Bone marrow (tissue), 2 donors: ENCODE measurements at places on chromosomes 7 and 10.

- no peak for DNase-seq
Measured at GRCh38 chr10:23613900-23614299, 175.0 kb downstream of the OTUD1 start.

DNA sequence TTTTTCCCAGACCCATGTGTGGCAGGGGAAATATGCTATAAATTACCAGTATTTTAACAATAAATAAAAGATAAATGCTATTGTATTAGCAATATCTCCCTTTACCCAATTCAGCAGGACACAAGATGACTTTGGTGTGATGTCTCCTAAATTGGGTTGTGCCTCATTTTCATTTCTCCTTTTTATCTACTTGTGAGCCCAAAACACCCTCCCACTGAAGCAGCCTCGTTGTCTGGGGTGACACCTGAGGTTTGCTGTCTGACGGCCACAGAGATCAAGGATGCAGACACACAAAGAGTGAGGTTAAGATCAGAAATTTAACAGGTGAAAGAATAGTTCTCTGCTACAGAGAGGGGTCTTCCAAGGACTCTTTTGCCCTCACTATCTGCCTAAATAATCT, 27.1 kb upstream of the CC2D2B start:
- DNase-seq: no peak

DNA sequence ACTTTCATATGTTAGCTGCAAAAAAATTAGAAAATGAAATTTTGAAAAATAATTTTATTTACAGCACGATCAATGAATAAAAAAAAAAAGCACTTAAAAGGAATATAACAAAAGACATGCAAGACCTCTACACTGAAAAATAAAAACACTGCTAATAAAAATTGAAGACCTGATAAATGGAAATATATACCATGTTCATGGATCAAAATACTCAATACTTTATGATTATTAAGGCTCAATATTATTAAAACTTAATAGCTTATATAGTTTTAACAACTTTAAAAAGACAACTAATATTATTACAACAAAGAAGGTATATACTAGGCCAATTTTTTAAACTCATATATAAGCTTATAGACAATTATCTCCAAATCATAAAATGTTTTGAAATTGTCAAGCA, 143.0 kb downstream of the GFRA1 start:
- DNase-seq: no peak

DNA sequence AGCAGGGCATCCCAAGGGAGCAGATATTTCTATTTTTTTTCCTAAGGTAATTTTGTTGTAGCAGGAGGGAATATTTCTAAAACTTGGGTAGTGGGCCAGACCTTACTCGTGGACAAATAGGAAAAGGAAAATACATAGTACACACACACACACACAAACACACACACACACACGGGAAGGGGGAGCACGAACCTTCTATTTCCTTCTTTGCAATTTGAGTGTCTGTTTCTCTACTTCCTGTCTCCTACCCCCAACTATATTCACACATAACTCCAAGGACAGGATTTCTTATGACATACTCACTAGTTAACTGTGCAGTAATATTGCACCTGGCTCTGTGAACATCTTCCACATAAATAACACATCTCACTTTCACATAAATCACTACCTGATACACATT, 4.4 kb downstream of the LDB1 start:
- DNase-seq: no peak

- no peak for DNase-seq
Measured at GRCh38 chr7:119256446-119257131, 1016.4 kb upstream of the KCND2 start.

- no peak for DNase-seq
Measured at GRCh38 chr10:73486601-73487000, 9.2 kb downstream of the PPP3CB start.

- DNase-seq: no peak
Measured at GRCh38 chr7:127872122-127872521, 159.1 kb downstream of the LRRC4 start.

DNA sequence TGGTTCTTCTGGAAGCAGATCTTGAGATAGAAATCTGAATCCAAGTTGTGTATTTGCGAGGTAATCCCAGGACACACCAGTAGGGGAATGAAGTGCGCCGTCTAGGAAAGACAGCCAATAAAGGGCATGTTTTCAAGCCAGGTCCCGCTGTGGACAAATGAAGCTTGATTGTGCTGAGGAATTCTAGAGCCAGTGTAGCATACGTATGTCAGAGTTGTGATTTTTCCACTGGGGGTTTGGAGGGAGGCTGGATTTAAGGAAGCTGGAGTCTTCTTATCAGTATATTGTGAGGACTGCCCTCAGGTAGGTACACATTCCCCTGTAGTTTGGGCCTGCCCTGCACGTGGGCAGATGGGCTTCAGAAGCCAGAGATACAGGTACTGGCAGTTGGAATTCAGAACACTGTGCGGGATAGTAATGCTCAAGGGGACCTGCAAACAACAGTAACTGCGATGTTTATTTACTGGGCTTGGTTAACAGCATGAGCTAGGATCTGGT, 50.9 kb downstream of the GALNT11 start:
- no peak for DNase-seq

- DNase-seq: no peak
Measured at GRCh38 chr10:104520653-104521052, 120.4 kb upstream of the SORCS3 start.

- no peak for DNase-seq
Measured at GRCh38 chr7:64849924-64850499, 53.1 kb upstream of the ZNF273 start.

DNA sequence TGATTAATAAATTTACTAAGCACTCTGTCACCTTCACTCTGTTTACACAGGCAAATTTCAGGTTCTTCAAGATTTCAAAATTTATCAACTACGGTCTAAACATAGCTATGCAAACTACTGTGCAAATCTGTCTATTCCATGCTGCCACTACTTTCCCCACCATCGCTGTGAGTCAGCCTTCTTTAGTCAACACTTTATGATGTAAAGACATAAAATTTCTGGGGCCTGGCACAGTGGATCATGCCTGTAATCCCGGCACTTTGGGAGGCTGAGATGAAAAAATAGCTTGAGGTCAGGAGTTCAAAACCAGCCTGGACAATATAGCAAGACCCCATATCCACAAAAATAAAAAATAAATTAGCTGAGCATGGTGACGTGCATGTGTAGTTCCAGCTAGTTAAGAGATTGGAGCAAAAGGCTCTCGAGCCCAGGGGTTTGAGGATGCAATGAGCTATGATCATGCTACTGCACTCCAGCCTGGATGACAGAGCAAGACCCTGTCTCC, 42.6 kb downstream of the CNOT4 start:
- no peak for DNase-seq

- DNase-seq: no peak
Measured at GRCh38 chr7:96143495-96144259, 178.2 kb downstream of the SLC25A13 start.

GRCh38 chr7:105718511-105718925, 137.2 kb upstream of the EFCAB10 start:
- no peak for DNase-seq

GRCh38 chr10:101144053-101144452, 13.0 kb downstream of the TLX1 start:
- no peak for DNase-seq

DNA sequence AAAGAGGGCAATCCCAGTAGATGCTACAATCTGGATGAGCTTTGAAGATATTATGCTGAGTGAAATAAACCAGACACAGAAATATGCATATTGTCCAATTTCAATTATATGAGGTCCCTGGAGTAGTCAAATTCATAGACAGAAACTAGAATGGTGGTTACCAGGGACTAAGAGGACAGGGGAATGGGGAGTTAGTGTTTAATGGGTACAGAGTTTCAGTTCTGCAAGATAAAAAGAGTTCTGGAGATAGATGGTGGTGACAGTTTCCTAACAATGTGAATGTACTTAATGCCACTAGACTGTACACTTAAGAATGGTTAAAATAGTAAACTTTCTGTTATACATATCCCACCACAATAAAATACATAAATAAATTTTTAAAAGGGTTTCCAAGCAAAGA, 236.6 kb downstream of the ELMO1 start:
- DNase-seq: no peak

GRCh38 chr7:8255680-8256655, 6.0 kb downstream of the ICA1 start:
- no peak for DNase-seq

GRCh38 chr10:49579621-49580020, 30.5 kb upstream of the SLC18A3 start:
- no peak for DNase-seq

DNA sequence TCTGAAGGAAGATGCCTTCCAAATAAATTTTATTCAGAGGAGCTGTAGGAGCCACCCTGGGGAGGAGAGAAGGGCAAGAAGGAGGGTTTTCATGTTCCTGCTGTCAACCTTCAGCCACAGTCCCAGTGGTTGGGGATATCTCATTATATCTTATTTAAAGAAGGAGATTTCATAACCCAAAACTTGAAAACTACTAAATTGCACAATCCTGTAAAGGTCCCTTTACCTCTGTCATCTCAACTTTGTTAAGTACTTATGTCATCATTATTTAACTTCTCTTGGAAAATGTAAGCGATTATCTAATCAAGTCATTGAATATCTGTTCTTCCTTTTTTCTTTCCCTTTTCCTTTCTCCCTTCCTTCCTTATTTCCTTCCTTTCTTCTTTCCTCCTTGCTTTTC, 794.5 kb upstream of the IGFBP3 start:
- DNase-seq: no peak

GRCh38 chr7:22093001-22093400, 147.3 kb upstream of the CDCA7L start:
- no peak for DNase-seq

DNA sequence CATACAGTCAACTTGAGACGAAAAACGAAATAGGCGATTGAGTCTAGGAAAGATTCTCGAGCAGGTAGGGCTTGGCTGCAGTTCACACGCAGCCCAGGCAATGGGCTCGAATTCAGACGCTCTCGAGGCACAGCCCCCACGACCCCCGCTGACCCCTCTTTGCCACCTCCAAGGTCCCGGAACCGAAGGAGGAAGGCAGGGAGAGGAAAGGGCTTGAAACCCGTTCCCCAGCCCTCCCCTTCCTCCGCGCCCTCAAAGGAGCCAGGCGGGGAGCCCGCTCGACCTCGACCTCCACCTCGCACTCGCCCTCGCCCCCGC, 441 bp downstream of the CCDC186 start:
- no peak for DNase-seq

- DNase-seq: no peak
Measured at GRCh38 chr7:150959081-150959480, 19.0 kb downstream of the KCNH2 start.

DNA sequence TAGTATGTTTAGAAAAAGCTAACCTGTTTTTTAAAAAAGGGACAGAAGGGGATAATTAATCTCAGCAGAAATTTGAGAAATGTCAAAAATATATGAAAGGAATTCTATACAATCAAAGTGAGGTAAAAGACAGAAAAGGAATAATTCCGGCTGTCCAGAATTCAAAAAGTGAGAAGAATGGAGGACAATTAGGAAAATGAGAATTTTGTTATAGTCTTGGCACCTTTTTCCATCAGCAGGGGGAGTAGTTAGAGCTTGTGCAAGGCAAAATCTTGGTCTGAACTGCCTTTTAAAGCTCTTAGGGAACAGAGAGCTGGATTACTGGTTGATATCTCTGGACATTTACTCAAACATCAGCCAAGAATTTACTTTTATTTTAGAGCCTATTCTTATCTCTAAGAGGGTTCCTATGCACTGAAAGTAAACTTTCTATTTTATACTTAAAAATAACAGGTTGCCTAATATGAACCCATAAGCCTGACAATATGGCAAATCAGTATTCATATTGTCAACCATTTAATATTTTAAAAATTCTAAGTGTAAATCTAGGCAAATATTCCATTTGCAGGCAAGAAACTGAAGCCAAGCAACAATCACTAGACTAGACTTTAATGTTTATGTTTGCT, 185.6 kb downstream of the ANK3 start:
- peak; percentile 22 for DNase-seq

DNA sequence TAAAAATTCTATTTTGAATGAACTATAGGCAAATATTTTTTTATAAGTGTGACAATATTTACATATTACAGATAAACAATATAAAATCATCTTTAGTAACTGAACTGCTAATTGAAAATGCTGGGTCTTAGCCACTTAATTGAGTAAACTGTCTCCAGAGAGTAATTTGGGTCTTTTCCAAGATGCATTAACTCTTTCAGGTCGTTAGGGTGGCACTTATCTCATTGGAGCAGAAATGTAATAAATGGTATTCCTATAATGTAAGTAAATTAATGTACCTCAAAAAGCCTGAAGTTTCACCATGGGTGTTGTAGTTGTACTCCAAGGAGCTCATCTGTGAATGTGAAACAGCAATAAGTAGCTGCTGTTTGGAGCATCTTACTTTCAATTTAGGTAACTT, 208.5 kb downstream of the EXOC4 start:
- no peak for DNase-seq

DNA sequence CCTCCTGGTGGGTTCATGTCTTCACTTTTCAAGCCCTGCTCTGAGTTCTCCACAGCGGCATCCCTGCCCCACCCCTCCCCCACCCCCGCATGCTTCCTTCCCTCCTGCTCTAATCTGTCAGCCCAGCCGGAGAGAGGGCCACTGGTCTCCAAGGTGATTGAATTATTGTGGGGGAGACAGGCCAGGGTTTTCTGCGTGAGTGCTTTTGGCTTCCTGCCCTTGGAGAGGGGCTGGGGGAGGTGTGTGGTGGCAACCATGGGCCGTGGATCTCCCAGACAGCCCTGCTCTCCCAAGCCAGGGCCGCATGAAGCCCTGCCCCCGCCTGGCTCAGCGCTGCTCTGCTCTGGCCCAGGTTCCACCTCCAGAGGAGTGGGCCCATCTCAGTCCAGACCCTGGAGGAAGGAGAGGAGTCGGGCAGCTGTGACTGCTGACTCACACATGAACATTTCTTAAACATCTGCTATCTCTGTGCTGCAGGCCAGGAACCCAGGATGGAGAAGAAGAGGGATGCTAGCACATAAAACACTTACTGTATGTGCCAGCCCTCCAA, 109.9 kb downstream of the ZMIZ1 start:
- DNase-seq: no peak

GRCh38 chr10:78925800-78926319, 142.9 kb upstream of the ZMIZ1 start:
- no peak for DNase-seq

- no peak for DNase-seq
Measured at GRCh38 chr10:132571650-132572544, 34.3 kb downstream of the INPP5A start.

DNA sequence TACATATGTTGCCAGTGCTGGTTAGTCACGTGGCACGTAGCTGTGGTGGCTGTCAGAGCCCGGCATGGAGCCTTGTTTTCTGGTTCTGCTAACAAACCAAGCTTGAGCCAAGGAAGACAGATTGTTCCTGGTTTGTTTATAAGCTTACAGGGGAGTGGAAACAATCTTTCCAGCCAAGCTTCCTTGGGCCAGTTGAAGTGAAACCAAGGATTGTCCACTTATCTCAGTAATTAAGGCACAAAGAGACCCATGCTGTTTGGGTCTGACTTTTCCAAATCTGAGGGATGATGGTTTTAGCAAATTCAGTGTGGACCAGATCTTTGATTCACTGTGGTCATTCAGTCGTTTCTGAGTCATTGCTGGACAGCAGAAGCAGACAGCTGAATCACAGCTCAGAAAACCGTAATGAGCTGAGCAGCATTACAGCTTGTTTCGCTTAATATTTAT, 297.3 kb upstream of the COBL start:
- no peak for DNase-seq

- DNase-seq: no peak
Measured at GRCh38 chr7:10085231-10085630, 888.4 kb upstream of the PHF14 start.
